ENCODE measurements at places on chromosomes 16 and 17.

DNA sequence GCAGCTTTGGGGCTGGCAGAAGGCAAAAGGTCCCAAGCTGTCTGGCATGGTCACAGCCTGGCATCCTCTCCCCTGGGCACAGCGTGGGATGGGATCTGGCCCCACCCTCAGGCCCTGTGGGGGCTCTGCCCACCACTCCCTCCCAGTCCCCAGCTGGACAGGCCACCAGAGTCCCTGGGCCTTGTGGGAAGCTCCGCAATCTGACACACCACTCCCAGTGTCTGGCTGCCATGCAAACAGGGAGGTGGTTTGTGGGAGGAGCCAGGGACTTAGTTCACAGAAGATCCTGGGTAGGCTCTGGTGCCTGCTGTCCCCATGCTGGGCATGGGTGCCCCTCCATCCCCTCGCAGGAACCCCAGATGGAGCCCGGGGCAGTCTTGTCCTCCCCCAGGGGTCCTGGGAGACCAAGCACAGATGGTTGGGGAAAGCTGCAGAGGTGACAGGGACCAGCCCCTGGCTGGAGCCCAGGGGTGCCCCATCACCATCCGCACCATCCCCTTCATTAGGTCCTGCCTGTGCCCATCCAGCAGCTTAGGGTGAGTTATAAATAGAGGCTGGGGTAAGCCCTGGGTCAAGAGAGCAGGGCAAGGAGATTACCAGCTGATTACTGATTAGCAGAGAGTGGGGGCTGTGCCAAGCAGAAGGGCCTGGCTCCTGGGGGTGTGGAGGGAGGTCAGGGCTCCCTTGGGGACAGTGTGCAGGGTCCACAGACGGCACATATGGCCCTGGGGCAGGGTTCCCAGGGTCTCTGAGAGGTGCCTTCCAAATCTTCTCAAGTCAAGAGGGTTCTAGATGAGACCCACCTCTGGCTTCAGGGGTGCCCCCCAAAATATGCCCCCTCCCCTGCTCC lies 6.2 kb downstream of the FSCN2 start:
- DNase-seq: no peak

DNA sequence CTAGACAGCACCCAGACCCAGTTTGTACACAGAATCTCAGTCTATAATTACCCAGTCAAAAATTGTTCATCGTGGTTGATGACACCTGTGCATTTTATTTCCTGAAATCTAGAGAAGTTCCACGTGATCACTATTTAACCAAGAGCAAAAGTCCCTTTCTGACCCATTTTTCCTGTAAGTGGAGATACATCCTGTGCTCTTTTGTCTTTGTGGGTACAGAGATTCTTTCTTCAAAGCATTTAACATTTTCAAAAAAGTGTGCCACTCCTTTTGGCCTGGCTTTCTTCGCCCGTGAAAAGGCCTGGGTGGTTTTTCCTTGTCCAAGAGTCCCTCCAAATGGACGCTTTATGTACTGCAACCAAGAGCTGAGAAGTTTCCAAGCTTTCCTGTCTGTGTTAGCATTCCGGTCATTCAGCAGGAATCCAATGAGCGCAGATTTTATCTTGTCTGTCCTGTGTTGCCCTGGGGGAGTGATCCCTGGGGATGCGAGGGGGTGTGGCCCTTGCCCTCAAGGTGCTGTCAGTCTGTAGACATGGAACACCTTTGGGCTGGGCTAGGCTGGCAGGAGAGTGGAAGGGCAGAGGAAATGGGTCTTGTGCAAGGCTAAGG lies 161.1 kb upstream of the CACNG5 start:
- peak; percentile 46 for DNase-seq

DNA sequence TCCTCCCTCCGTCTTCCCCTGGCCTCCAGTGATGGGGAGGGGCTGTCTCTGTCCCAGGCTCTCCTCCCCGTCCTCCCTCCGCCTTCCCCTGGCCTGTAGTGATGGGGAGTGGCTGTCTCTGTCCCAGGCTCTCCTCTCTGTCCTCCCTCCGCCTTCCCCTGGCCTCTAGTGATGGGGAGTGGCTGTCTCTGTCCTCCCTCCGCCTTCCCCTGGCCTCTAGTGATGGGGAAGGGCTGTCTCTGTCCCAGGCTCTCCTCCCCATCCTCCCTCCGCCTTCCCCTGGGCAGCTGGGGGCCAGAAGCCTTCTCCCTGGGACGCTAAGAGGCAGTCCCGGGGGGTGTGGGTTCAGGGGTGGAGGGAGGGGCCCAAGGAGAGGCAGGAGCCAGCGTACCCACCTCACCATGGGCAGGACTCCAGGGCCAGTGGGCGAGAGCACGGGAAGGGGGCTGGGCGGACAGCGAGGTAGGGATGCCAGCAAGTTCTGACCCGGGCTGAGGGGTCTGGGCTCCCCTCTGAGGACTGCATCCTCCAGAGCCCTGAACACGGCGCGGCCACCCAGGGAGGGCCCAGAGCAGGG lies 14.8 kb downstream of the UTS2R start:
- DNase-seq: no peak

DNA sequence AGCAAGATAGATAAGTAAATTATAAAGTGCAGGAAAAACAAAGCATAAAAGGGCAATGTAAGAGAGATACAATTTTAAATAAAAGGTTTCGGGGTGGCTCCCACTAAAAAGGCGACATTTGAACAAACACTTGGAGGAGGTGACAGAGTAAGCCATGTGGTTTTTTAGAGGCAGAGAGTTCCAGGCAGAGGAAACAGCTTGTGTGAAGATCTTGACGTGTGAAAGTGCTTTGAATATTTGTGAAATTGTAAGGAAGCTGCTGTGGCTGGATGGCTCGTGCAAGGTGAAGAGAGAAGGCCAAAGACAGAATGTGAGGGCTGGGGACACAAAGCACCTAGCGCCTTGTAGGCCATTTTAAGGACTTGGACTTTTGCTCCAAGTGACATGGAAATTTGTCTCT lies 28.6 kb upstream of the HYDIN start:
- no peak for DNase-seq

DNA sequence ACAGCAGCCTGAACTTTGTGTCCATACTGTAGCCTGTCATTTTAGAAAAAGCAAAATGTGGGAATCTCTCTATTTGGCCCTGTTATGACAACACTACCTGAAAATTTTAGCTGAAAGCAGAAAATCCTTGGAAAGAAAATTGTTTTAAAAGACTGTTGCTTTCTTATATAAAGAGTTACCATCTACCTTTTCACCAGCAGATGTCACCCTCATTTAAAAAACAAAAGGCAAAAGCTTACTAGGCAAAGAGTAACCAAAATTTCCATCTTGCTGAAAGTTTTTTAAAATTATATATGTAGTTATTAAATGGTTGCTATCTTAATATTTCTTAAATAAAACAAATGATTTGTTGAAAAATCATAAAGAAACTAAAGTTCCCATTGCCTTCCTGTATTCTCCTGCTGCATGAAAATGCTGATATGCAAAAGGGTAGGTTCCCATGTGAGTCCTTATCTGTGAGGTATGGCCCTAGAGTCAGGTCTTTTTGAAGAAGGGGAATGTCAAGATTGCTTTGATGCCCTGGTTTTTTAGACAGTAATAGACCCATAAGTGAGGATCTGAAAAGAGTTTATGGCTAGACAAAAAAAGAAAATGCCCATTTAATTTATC lies 61.0 kb downstream of the TNRC6C start:
- peak; percentile 71 for DNase-seq

DNA sequence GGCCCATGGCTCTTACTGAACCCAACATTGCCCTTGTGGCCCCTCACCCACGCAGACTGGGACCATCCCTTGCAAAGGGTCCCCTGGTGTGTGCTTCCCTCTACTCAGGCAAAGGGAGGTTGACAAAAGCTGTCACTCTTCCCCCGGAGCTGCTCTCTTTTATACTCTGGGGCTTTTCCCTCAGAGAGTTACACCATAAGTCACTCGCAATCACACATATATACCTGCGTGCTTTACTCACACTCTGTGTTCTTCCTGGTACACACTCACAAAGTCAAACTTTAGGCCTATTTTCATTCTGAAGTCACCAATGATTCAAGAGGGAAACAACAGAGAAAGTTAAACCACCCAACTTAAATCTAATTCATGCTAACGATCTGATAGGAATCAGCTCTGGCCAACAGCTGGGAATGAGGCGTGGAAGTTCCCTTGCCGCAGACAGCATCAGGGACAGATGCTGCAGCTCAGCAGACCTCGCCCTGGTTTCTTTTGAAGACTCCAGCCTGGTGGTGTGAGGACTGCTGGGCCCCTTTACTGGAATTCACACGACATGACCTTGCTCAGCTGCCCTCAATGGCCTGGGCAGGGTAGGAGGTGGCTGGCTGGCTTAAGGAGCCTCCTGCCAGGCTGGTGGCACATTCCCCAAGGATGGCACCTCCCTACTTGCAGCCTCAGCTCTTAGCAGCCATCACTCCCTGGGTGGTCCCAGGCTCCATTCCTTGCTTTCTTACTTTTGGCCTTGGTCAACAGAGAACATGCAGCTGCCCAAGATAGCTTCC lies 27.3 kb downstream of the HIC1 start:
- DNase-seq: no peak

DNA sequence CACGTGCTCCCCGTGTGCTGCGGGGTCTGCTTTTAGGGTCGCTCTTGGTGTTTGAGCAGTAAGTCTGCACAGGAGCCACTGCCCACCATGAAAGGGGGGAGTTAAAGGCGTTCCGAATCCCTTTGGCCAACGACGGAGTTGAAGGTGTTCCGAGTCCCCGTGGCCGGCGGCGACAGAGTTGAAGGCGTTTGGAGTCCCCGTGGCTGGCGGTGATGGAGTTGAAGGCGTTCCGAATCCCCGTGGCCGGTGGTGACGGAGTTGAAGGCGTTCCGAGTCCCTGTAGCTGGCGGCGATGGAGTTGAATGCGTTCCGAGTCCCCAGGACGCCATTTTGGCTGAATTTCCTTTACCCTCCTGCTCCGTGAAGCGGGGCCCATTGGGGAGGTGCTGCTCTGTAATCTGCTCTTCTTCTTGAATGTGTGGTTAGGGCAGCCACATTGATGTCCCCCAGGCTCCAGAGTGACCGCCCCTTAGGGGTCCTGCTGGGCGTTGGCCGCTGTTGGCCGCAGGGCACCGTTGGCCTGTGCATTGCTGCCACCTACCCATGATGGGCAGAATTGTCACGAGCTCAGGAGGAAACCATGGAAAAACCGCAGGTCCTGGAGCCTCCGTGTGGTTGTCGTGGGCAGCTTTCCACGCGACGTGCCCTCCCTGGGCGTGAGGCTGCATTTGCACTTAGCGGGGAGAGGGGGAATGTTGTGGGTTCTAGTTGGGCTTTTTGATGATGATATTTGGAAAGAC lies 73.7 kb upstream of the ZNF750 start:
- DNase-seq: peak; percentile 37

DNA sequence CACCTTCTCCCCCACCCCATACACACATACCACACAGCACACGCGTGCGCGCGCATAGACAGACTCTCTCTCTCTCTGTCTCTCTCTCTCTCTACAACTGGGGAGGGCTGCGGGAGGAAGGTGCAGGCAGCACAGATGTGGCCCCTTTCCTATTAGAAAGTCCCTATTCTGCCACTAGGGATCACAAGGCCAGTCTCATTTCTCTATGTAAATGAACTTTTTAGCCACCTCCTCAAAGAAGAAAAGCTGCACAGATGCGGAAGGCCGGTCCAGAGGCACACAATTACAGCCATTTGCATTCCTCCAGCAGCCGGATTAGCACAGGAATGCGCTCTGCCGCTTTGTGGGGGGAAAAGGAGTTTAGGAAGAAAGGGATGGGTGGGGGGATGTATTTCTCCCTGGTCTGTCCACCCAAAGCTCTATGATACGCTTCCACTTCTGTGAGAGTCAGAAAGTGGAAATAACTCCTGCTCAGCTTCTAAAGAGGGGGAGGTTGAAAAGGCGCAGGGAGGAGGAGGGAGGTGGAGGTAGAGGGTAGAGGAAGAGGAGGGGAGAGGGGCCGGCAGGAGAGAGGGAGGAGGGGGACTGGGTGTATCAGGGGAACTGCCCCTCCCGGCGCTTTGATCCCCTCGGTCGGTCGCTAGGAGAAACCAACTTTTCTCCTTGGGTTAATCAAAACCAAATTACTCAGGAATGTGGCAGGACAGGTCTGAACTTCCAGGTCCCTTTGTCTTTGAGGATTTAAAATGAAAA lies 11.7 kb downstream of the ZFHX3 start:
- peak; percentile 32 for DNase-seq

GRCh38 chr16:30904114-30904780 lies 7.8 kb downstream of the CTF1 start:
- DNase-seq: peak; percentile 58

DNA sequence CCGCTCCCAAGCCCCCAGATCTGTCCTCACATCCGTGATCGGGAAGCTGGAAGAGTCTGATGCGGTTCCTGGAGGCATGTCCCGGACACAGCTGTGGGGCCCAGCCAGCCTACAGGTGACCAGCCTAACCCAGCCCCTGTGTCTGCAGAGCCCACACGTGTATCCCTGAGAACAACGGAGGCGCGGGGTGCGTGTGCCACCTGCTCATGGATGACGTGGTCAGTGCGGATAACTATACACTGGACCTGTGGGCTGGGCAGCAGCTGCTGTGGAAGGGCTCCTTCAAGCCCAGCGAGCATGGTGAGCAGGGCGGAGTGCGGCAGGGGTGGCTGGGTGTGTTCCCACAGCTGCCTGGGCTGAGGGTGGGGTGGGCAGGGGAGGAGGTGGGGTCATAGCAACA lies 30.9 kb downstream of the IL4R start:
- peak; percentile 57 for DNase-seq

GRCh38 chr17:6574687-6575595 lies 18.6 kb upstream of the PITPNM3 start:
- DNase-seq: peak; percentile 64

DNA sequence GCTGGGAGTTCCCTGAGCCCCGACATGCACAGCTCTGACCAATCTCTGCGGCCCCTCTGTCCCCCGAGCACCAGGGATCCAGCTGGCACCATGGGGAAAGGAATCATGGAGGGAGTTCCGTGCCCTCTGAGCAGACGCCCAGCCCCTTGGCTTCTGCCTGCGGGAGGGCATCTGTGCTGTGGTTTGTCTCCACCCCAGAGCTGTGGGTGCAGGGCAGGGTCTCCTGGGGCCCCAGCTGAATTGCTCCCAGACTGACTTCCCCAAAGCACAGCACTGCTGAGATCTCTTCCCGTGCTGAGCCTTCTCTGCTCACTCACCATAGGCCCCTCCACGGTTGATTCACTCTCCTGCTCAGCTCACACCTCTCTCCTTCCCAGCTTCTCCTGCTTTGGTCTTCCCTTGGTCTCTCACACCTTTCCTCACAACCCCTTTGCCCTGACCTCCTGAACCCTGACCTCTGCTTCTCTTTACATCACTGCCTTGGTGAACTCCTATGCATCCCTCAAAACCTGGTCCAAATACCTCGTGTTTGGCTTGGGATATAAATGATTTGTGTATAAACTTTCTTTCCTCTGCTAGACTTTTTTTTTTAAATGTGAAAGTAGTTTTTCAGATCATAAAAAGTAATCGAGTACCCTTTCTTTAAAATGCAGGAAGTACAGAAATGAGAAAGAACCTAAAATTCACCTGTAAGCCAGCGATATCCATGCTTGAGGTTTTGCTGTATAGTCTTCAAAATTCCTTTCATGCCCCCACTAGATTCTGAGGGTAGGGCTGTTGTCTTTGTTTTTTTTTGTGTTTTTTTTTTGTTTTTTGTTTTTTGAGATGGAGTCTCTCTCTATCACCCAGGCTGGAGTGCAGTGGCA lies 265.3 kb downstream of the SEC14L1 start:
- peak; percentile 41 for DNase-seq
